Stimulated activated CD8-positive, alpha-beta memory T cell treated with anti-CD3 and anti-CD28 coated beads, Interleukin-15, amount 100 ng/mL, for 4 hours (primary cell): ENCODE measurements at places on chromosomes 1 and 21.

DNA sequence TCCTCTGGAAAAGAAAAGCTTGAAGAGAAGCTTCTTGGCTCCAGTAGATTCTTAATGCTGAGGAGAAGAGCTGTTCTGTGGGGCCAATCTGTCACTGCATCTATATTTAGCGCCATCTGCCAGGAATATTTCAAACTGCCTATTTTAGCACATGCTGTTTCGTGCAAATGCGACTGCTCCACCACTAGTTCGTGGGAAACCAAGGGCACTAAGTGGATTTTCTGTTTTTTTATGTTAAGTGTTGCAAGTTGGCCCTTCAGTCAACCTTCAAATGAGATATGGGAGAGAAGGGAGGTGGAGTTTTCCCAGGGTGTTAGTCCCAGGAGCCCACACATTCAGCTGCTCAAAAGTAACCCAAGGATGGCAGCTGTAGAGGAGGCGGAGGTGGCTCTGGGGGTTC is 91.9 kb downstream of the TSEN15 start:
- DNase-seq = no peak

DNA sequence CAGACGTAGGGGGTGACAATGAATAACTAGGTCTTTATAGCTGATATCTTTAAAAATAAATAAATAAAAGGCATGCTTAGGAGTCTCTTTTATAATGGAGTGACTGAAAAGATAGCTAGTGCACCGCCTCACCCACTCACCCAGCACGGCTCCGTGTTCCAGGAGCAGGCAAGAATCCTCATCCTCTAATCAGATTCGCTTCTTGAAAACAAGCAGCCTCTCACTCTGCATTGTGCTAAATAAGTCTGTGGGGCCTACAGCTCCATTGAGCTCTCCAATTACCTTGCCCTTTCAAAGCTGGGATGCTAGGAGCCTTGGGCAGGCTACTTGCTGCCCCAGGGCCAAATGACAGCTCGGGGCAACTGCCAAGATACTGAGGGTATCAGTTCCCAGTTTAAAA is 91.5 kb downstream of the TIAM1 start:
- DNase-seq = no peak

GRCh38 chr1:79376106-79376505 is 369.6 kb upstream of the ADGRL4 start:
- no peak for DNase-seq

- DNase-seq = no peak
Measured at GRCh38 chr1:197073978-197074377, 6.9 kb upstream of the F13B start.

DNA sequence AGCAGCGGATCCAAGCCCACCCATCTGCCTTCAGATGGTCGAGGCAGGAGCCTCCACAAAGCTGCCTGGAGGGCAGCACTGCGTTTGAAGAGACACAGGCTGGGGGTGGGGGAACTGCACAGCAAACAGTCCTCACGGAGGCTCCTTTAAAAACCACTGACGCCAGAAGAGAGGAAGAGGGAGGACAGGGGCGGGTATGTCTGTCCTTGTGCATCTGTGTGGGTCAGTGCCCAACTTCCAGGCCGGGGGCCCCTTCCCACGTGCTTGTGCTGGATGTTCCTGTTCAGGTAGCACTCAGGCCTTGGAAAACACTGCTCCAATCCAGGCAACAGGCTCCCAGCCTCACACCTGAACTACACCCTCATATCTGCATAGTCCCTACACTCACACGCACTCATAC is 7.7 kb downstream of the AHDC1 start:
- DNase-seq = no peak

- DNase-seq = no peak
Measured at GRCh38 chr1:28144203-28145135, 32.0 kb downstream of the PTAFR start.

DNA sequence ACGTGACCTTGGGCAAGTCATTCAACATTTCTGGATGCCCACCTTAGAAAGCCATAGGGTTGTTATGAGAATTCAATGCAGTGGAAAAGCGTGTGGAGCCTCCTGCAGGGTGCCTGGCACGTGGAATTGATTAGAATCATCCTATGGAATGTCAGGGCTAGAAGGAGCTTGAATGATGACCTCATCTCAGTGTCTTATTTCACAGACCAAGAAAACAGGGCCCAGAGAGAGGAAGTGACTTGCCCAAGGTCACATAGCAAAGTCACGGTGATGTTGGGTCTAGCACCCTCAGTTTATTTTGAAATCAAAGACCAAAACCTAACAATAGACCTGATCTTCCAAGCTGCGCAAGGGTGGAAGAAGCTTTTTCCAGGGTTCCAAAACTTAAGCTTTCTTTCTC is 6.0 kb downstream of the TRABD2B start:
- no peak for DNase-seq

DNA sequence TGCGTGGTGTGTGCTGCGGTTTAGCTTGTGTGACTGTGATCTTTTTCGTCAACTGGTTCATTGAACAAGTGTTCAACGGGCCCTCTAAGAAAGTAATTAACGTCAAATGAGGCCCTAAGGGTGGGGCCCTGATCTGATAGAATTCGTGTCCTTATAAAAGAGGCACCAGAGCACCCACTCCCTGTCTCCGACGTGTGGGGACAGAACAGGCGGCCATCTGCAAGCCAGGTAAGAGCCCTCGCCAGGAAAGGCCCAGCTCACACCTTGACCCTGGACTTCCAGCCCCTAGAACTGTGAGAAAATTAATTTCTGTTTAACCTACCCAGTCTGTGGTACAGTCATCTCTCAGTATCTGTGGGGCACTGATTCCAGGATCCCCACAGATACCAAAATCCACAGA is 20.4 kb upstream of the SAMD11 start:
- no peak for DNase-seq

DNA sequence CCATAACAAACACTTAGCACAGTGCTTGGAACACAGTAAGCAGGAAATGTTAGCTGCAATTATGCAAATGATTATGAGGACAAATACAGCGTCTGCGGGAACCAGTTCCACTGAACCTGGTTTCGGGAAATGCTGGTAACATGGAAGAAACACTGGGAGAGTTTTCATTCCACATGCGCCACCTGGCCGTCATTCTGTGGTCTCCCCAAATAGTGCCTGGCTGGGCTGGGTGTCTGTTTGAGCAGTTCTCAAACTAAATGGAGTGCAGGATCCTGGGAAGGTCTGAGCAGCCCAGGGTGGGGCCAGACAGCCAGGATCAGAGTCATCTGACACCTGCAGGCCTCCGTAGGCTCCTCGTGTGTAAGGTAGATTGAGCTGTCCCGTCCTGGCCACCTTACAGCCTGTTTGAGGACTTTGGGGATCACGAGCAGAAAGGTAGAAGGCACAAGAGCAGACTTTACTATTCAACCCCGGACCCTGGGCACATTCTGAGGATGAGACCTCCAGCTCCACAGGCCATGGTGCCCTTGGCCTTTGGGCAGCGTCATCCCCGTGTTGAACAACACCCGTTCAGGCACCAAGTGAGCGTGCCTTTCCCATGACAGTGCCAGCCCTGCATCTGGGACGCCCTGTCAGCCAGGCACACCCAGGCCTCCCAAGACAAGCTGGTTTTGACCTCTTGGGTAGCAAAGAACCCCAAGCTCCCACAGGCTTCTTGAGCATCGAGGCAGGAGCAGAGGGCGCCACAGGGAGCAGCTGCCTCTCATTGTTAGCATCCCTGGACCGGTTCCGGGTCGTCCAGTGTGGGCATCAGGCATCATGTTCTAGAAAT is 101.9 kb downstream of the PRDM2 start:
- DNase-seq = no peak

DNA sequence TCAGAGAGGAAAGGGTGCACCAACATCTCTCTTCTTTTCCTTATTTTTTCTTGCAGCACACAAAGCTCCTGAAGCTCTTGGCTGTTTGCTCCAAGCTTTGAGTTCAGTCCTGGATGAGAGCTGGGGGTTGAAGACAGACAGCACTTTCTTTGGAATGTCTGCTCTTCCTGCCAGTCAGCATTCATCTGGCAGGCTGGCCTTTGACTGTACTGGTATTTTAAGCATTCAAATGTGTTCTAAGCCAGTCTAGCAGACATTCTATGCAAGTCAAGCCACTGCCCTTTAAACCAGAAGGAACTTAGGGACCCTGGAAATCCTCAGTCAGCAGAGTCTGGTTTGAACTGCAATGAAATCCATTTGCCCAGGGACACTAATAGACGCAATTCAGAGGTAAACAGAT is 45.0 kb downstream of the XCL1 start:
- no peak for DNase-seq

GRCh38 chr1:230205719-230206198 is 138.7 kb downstream of the GALNT2 start:
- no peak for DNase-seq
